ENCODE measurements at places on chromosomes 12 and 14. TPM values are rescaled to one million over a fixed set of nuclear protein-coding genes. Genes with fewer than 3 reads are reported as not detected.
A peak's percentile ranks its signal among the peaks of the same experiment; 100 is the strongest.

DNA sequence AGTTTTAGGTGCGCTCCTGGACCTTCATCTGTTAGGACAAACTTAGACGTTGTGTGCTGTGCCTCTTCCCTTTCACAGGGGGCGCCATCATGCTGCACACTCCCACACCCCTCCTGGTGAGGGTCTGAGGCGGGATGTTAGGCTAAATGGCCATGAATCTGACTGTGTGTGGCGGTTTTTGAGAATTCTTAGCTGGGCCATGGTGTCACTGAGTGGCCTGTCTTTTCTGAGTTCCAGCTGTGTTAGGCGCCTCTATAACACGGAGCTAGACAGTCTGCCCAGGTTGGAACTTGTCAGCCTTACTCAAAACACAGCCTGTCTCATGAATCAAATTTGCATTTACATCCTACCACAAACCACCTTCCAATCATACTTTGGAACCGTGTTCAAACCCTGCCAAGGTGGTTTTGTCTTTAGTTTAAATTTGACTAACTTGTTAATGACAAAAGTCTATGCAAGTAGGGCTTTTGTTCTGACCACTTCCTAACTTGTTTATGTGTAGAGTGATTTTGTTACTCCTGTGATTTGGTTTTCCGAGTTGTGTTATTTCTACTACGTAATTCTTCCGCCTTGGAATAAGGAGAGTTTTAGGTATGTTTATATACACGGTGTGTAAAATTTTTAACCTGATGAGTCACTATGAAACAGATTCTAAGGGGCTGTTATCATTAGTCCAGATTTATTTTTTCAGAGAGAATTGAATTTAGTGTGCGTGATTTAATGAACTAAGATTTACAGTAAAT is 19.6 kb downstream of the ACVR1B start:
- ATAC-seq, result peak; percentile 26

GRCh38 chr12:66960704-66961690 is 282.1 kb upstream of the GRIP1 start:
- ATAC-seq, result peak; percentile 20

- no peak for ATAC-seq
Observed at GRCh38 chr12:131975228-131975627, 25.5 kb downstream of the EP400 start.

DNA sequence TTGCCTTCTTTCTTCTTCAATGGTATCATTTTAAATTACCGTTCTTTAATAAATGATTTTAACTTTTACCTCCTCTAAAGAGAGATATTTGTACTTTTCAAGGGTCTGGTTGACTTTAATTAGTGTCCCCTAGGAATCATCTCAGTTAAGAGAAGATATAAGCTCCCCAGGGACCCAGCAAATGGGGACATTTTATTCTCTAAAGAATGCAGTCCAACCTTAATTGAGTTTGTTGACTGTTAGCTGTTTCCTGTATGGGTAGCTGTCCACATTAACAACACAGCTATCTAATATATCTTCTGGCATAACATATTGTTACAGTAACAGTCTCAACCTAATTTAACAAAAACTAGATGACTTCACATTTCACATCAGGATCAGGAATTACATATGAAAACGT is 241.6 kb upstream of the NPAS3 start:
- ATAC-seq, result no peak

DNA sequence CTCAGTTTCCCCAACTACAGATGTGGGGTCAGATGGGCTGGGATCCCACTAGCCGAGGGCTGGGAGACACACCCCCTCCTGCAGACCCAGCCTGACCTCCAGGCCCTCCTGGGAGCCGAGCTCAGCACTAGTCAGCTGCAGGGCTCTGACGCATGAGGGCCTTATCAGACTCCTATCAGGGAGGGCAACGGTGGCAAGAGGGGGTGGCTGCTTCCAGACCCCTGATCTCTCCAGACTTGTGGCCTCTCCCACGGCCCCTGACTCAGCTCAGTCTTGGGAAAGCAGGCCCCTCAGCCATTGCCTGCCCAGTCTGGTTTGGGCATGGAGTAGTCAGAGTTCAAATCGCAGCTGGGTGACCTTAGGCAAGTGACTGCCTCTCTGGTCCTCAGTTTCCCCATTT is 2.5 kb downstream of the RASAL1 start:
- no peak for ATAC-seq

GRCh38 chr12:125021096-125021495 is 27.7 kb downstream of the BRI3BP start:
- ATAC-seq, result no peak

- ATAC-seq, result no peak
Observed at GRCh38 chr14:100775351-100775830, 48.7 kb downstream of the DLK1 start.

DNA sequence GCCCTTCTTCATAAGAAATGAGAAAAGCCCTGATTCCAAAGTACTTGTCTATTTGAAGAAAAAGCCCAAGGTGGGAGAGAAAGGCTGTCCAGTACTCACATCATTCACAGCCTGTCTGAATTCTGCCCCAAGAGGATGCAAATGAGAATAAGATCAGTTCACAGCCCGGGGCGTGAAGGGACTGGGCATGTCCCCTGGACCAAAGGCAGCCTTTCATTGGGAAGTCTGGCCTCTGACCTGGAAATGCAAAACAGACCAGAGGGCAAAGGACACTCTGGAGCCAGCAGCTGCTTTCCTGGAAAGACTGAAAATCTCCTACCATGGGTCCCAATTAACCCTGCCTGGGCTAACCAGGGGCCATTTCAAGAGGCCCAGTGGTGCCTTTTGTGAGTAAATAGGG is 191.2 kb upstream of the PELI2 start:
- ATAC-seq, result no peak

GRCh38 chr14:105253329-105253682 is 5.0 kb downstream of the BTBD6 start:
- no peak for ATAC-seq

DNA sequence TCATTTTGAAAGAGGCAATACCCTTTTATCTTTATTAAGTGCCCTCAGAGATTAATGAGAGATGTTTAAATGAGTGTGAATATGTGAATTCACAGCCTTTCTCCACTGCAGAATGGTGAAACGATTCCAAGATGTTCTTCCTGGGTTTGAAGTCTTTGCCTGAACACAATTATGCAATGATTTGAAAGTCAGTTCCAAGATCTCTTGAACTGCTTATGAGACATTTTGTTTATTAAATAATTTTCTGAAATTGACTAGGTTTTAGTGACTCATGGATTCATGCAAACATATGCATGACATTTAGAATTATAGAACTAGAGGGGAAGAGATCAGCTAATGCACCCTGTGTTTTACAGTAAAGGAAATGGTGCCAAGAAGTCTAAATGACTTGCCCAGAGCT is 118.1 kb upstream of the SLC38A2 start:
- ATAC-seq, result no peak

DNA sequence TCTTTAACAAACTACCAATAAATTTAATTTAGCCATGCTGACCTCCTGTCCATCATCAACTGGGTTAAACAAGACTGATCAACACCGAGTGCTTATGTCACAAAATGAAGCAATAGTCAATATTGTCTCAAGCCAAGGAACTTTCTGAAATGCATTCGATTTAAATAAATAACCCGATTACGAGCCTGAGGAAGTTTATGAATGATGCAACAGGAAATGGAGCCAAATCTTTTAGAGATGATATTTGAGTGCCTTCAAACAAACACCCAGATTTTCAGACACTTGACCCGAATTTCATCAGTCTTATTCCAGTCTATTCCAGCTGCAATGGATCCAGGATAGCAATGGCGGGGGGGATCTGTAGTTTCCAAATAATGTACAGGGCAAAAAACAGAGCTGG is 27.9 kb downstream of the FAR2 start:
- ATAC-seq, result no peak

- no peak for ATAC-seq
Observed at GRCh38 chr14:84708865-84709264, 821.1 kb upstream of the FLRT2 start.

DNA sequence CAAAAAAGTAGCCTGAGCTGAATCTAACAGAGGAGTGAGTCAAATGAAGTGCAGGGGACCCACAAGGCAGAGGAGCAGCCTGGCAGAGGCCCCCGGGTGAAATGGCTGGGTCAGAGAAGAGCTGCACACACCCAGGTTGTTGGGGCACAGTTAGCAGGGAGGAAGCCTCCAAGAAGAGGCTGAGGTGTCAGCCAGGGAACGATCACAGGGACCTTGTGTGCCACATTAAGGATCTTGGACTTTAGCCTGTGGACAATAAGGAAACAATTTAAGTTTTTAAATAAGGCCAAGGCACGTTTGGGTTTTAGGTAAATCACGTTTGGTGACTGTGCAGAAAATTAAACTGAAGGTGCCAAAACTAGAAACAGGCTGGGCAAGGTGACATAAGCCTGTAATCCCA is 35.1 kb downstream of the OR10P1 start:
- ATAC-seq, result no peak

DNA sequence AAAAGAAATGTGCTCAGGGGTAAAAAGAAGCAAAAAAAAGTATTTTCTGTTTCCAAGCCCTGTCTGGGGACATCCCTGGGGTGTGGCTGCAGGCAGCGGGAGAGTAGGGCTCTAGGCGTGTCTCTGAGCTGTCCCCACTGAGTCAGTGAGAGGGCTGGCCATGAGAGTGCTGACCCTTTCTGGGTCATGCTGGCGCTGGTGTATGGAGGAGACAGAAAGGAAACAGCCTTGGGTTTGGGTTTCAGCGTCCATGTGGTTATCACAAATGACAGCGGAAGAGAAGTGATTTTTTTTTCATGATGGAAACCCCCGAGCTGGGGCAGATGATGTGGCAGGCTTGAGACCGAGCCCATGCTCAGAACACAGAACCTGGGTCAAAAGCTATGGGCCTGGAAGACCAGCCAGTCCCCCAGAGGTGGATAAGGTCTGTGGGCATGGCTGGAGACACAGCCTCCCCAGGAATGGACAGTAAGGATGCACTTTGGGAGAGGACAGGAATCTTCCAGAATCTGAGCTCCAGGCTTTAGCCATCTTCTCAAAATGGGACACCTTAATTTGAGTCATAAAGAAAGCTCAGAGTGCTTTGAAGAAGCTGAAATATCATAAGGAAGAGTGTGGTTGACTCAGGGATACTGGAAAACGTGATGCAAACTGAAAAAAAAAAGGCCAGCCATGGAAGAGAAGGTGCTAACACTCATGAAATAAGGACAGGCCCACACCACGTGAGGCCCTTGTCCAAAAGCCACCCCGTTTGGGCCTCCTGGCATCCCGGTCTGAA is 36.2 kb downstream of the SYNE3 start:
- peak; percentile 59 for ATAC-seq

GRCh38 chr14:75206190-75206589 is 29.8 kb upstream of the TMED10 start:
- ATAC-seq, result no peak

DNA sequence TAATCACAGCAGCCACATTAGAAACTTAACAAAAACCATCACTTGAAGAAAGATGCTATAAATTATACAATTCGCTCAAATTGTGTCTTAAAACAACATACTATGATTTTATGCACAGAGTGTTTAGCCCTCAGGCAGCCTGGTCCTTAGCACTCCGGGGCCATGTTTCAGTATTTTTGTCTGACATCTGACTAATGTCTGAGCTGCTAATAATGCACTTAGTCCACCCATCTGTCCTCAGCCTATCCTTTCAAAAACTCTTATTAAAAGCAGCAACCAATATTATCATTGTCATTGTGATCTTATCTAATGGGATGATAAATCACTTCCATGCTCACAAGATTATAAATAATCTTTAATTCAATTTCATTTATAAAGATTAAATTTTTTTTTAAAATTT is 602.7 kb upstream of the FOXG1 start:
- peak; percentile 51 for ATAC-seq

GRCh38 chr12:90940872-90941499 is 14.0 kb downstream of the CCER1 start:
- ATAC-seq, result peak; percentile 71

DNA sequence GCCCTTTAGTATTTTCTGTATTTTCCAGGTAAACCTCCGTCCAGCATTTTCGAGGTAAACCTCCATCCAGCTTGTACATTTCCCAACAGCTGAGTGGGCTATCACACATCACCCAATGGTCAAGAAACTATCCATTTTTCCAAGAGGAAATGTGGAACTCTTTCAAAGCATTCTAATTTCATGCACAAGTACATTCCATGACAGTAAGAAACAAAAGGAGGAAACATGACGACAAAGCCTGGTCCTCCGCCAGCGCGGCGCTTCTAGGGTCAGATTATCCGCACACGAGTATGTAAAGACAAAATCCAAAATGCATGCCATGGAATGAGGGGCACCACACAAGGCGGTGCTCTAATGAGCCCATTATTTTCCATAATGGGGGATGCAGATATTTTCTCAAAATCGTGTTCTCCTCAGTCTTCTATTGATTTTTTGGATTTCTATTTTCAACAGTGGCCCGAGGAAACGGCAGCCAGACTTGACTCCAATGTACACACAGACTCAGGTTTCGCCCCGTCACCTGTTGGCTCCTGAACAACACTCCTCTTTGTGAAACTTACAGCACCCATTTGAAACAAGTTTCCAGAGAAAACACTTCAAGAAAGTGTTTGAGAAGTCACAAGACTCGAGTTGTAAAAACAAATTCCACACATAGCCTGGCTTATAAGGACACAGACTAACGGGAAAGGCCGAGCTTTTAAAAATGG is 107.4 kb downstream of the PRICKLE1 start:
- no peak for ATAC-seq

DNA sequence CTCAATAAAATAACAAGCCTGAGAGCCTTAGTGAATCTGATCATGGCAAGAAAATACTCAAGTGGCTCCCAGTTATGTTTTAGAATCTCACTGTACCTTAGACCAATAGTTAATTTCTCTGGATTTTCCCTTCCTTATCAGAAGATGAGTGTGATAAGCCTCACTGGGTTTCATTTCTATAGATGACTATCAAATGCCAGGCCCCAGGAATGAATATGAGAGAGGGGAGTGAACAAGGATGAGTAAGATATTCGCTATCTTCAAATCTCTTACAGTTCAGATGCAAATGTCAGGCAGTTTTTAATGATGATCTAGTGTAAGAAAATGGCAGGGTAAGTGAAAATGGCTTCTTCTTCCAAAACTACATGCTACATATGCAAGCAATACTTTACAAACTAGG is 26.1 kb upstream of the OR10P1 start:
- no peak for ATAC-seq

- no peak for ATAC-seq
Observed at GRCh38 chr12:95326445-95326844, 108.8 kb downstream of the VEZT start.

GRCh38 chr14:60510951-60511599 is 2.1 kb downstream of the SIX6 start:
- no peak for ATAC-seq

The PIWIL1 gene
- 0.16 TPM for total RNA-seq

The CLEC1B gene
- 0.31 TPM for total RNA-seq

The CCDC198 gene
- 0.83 TPM for total RNA-seq

The RND1 gene
- 3.7 TPM for total RNA-seq

The TOMM20L gene
- not detected for total RNA-seq

The GPR65 gene
- 0.24 TPM for total RNA-seq

The CLEC6A gene
- not detected for total RNA-seq

The NDRG2 gene
- 30.3 TPM for total RNA-seq

The TGM1 gene
- total RNA-seq, result 2.6 TPM

The HOXC4 gene
- 8.1 TPM for total RNA-seq

The CPM gene
- total RNA-seq, result 0.87 TPM

The NFE2 gene
- total RNA-seq, result 0.08 TPM
